H54 (cell line): ENCODE measurements at places on chromosomes 16 and 17.

GRCh38 chr16:1030473-1030901, 42.1 kb upstream of the SSTR5 start:
- no peak for DNase-seq

GRCh38 chr16:81901484-81901883, 109.8 kb downstream of the SDR42E1 start:
- no peak for DNase-seq

DNA sequence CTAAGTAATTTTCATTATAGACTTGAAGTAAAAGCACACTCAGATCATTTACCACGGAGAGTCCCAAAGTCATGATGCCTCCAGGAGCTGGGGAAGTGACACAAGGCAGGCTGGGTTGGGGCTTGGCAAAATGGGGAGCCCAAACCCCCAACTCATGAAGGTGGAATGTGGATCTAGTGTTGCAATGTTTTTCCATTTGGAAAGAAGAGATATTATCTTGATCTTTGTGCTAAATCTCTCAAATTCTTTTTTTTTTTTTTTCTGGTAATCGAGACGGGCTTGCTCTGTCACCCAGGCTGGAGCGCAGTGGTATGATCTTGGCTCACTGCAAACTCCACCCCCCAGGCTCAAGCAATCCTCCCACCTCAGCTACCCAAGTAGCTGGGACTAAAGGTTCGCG, 7.5 kb upstream of the KCNG4 start:
- no peak for DNase-seq

DNA sequence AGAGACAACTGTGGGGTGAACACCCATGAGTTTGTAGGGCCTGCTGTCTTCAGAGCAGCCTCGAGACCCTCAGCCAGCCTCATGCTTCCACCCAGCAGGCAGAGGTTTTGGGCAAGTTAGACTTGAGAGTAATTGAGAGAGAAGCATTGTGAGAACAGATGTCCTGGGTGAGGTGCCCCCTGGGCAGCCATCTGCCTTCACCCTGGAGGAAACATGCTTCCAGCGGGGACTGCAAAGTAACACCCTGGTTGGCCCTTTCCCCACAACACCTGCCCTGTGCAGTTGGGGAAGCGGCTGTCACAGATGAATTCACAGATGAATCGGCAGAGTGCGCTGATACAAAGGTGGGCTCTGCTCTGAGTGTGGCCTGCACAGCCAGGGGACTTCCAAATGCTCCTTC, 23.4 kb downstream of the ATPAF2 start:
- DNase-seq = no peak

DNA sequence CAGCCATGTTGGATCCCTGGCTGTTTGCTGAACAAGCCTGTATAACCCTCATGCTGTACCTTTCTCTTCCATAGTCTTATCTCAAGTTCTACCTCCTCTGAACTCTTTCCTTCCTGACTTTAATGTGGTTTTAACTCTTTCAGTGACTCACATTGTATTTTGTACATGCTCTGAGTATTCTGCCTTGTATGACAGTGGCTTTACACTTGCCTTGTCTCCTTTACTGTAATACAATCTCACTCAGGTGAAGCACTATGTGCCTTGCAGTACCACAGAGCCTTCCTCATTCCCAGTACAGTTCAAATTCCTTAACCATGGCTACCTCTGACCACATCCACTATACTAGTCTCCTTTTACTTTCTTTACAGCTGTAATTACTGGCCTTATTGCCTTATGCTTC, 14.1 kb downstream of the PSMD11 start:
- DNase-seq = no peak

DNA sequence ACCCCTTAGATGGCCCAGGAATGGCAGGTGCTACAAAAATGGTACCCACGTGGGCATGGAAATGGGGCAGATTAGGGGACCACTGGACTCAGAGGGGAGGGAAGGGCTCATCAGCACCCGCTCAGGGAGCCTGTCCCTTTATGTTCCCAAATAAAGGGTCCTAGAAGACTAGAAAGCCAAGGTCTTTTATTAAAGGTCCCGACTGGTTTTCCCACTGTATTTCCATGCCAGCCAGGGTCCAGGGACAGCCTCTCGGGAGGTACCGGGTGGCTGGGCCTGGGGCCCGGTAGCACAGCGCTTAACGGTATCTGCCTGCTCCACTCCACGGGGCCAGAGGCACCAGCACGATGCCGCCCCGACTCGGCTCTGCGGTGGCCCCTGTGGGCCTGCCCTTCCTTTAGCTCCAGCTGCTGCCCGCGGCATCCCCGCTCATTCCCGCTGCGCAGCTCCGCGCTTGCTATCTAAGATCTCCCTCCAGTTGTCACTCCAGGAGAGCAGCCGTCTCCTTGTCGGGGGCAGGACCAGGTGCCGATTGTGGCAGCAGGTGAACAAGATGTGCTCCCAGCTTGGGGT, 1.4 kb downstream of the NT5C start:
- DNase-seq = no peak

DNA sequence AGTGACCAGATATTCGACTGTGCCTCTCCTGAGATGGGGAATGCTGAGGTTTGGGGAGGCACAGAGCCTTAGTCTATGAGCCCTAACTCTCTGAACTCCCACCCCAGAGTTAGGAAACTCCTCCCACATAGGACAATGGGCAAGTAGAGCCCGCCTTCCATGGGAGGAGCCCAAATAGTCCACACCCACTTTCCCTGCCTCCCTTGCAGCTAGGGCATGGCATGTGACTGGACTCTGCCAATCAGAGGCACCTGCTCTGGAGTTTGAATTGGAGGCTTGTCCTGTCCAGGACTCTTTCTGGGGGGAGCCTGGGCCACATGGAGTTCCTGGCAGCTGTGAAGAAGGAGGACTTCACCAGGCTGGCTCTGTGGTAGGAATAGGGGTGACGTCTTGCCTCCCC, 48.4 kb downstream of the SOCS1 start:
- no peak for DNase-seq

DNA sequence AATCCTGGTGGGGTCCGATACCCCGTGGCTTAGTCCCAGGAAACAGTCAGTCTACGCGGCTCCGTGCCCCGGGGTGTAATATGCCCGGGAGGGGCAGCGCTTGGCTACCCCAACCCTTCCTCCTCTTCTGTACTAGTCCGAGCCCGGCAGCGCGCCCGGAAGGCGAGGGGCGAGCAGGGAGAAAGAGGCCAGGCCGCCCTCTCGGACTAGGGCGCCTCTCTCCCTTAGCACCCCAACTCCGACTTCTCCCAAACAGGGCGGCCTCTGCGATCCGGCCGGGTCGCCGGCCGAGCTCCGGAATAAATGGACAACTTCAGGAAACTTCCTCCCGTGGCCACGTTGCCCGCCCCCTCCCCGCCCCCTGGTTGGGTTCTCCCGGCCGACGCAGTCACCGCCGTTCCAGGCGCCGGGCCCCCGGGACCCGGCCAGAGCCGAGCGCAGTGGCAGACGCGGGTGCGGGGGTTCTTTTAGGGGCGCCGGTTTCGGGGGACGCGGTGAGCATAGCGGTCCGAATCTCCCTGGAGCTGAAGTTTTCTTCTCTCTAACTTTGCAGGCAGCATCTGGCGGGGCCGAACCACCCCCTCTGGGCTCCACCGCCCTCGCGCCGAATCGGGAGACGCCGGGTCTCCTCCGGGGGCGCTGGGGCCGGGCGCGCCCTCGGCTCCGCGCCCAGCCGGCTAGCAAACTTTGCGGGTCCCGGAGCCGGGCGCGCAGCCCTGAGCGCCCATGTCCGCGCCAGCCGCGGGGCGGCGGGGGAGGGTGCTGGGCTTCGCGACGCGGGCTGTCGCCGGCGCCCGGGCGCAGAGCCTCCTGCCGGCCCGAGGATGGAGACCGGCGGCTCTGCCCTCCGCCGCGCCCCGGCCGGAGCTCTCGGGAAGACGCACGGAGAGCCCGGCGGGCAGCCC, at the start of gene SDK2:
Gene SDK2 (minus strand): TSS at position 301 of the 905 bp plus-strand sequence. CDS start 357 bp downstream, outside the sequence.
- no peak for DNase-seq

GRCh38 chr16:27230562-27231001, 27.3 kb downstream of the KDM8 start:
- DNase-seq = no peak

DNA sequence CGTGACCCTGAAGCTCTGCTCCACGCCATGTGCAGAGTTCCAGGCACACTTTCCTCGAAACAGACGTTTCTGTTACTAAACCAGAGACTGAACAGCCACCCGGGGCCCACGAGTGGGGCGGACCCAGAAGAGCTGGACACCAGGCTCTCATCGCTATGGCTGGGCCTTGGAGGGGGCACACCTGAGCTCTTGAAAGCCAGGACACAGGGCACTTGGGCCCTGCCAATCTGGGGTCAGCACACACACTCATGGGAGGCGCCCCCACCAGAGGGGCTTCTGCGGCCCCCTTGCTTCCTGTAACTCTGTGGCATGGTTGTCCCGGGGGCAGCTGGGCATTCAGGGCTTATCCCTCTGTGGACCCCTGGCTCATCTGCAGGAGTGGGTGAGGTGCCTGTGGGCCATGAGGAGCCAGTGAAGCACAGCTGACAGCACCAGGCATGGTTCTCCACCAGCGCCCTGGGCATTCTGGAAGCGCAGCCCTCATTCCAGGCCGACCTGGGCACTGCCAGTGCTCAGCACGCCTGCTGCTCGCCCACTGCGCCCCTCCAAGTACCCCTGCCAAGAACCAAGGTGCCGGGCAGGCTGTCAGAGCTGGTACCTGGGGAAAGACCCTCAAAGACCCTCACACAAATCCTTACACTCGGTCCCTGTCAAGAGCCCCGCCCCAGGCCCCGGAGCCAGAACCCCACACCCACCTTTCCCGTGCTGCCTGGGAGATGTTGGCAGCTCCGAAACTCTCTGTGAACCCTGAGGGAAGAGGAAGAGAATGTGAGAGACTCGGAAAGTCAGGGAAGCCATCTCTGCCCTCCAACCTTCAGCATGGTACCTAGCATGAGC, 61.1 kb downstream of the IL21R start:
- no peak for DNase-seq

DNA sequence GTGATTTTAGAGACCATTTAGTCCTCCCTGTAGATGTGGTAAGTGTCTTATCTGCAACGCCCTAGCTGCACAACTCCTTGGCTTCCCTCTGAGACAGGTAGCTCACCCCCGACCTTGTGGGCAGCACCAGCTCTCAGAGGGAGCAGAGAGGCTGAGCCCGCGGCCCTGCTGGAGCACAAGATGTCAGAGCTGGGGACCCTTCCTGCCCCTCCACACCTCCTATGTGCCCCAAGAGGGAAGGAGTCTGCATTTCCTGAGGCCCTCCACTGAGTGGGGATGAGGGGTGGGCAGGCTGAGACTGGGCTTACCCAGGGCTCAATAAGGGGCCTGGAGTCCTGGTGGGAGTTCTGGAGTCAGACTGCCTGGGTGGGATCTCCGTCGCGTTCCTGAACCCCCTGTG, 12.2 kb upstream of the ADGRG1 start:
- no peak for DNase-seq

GRCh38 chr17:48624544-48625494, 1.3 kb downstream of the HOXB9 start:
- no peak for DNase-seq

- DNase-seq = no peak
Observed at GRCh38 chr16:76970087-76970744, 220.8 kb upstream of the MON1B start.

GRCh38 chr16:23523876-23524385, 13.6 kb upstream of the GGA2 start:
- no peak for DNase-seq

GRCh38 chr17:31294820-31295488, 2.1 kb downstream of the OMG start:
- DNase-seq = no peak

DNA sequence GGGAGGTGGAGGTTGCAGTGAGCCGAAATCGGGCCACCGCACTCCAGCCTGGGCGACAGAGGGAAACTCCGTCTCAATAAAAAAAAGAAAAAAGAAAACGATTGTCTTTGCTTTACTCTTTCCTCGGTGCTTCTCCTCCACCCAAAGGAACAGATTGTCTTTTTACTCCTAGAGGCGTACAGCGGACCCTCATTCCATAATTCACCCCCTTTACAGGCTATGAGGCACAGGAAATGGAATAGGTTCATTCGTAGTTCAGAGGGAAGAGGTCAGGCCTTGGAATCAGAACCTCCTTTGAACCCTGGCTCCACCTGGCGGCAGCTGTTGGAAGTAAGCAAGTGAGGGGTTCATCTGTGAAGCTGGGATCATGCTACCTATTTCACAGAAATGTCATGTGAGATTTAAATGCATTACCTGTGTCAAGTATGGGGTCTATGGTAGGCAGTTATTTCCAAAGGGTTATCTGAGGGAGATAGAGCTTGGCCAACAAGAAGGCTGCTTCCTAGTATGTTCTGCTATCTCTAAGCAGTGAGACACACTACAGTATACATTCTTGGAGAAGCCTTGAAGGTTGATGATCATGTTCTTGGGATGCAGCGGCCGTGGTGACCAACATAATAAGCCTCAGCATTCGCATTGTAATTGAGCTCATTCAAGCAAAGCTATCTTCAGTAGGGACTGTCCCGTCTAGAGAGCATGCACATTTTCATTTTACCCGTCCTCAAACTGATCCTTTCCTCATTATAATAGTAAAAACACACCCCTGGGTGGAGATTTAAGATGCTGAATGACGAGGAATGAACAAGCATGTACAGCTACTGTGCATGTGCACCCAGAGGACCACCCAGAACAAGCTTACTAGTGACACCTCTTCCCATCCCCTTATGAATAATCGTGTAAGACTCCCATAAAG, 18.7 kb upstream of the ZNF689 start:
- peak; percentile 44 for DNase-seq

DNA sequence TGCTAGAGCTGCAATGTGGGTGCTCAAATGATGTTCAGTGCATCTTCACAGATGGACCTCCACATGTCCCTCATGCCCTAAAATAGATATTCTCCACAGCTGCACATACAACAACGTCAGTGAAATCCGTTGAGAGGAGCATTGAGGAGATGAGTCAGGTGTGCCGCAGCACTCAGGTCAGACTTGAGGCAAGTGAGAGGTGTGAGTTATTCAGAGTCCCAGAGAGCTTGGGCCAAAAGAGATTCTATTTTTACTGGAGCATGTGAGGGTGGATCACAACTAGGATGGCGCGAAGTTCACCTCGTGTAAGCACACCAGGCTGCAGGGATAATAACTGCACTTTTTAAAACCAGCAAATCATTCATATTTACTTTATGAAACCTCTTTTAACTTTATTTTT, 645.3 kb downstream of the MAF start:
- DNase-seq = no peak

- DNase-seq = no peak
Observed at GRCh38 chr17:59858167-59858816, 34.5 kb downstream of the TUBD1 start.

DNA sequence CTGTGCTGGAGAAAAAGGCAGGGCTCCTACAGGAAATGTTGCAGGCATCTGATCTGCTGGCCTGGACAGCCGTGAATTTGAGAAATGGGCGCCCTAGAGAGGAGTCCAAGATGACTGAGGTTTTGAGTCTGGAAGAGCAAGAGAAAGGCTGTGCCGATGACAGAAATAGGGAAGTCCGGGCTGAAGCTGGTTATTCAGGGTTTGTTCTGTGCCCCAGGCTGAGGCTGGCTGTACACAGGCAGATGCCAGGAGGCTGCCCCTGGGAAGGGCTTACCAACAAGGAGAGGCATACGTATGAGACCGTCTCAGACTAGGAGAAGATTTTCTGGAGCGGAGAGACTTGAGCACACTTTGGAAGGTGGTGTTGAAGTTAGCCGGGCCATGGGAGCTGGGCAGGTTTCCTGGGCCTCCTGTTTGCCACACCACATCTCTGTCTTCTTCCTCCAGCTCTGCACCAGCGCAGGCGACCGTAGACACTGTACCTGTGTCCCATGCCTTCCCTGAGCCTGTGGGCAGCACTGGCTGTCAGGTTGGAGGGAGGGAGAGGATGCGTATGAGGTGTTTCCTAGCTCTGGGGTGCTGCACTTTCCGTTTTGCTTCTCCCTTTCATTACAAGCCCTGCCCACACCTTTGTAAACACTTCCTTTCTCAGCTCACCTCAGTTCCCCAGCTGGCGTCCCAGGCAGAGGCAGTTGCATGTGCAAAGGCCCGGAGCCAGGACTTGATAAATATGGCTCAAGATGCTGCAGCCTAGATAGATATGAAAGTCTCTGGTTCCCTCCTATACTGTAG, 80.8 kb downstream of the SPECC1 start:
- no peak for DNase-seq
